Activated CD4-positive, alpha-beta T cell treated with anti-CD3 and anti-CD28 coated beads, Interleukin-2, amount 10 ng/mL, durations not matched to agents 7 days and 5 days (primary cell): ENCODE measurements at places on chromosomes 3 and 15. TPM values are rescaled to one million over a fixed set of nuclear protein-coding genes. Genes with fewer than 3 reads are reported as not detected.

CISH gene
- total RNA-seq, result 308 TPM

- no peak for DNase-seq
Observed at GRCh38 chr15:72179950-72180581, 17.5 kb downstream of the GRAMD2A start.

SLC22A14 gene
- total RNA-seq, result not detected

- no peak for DNase-seq
Observed at GRCh38 chr3:130925628-130926027, 31.7 kb downstream of the ATP2C1 start.
